ENCODE measurements at places on chromosomes 11 and 22.

DNA sequence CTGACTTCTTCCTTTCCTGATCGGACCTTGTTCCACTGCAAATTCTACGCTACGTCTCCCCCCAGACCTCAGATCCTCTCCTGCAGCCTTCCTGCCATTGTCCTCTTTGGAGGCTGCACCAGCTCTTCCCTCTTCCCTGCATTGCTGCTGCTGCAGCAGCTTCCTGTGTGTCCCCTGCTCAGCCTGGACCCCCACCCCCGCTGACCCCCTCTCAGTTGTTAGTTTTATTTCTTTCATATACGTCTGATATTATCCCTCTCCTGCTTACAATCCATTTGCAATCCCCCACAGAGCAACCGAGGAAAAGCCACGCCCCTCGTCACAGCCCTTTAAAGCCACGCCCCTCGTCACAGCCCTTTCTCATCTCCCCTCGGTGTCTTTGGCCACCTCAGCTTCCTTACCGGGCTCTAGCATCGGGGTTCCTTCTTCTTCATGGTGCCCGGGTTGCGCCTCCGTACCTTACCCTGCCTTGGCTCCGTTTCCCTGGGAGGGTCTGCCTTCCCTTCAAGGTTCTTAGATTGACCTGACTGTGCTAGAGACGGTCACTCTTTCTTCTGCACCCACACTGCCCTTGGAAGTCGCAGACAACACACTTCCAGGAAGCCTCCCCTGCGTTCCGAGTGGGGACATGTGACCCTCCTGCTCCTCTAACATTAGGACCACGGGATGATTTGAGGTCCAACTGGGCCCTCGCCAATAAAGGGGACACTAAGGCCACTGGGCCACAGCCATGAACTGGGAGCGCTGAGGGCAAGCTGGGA, 4.8 kb downstream of the MRGPRG start:
- DNase-seq: no peak

DNA sequence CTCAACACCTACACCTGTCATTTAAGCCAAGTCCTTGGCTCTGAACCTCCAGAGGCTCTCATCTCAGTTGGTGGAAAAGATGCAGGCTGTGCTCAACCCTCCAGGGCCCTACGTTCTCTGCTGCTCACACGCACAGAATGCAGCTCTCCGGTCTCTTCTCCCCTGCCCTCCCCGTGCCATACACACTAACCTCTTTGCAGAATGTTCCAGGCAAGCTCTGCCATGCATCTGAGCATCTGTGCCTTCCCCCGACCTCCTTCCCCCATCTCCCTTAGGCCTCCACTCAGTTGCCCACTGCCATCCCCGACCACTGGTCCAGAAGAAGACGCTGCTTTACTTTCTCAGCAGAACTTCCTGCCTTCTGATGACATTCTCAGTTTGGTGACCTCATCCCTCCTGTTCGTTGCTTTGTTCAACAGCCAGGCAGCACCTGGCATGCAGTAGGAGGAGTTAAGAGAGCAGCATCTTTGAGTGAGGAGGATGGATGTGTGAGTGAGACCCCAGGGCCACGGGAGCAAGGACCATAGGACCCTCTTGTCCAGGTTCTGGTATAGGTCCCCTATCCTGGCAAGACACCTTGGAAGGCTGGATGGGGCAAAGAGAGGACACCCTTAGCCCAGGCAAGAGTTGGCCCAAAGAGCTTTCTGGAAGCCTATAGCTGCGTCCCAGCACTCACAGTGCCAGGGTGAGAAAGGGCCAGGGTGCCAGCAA, 598.0 kb downstream of the BRD1 start:
- no peak for DNase-seq

- no peak for DNase-seq
Observed at GRCh38 chr11:81432333-81432732, 1301.3 kb downstream of the FAM181B start.

GRCh38 chr11:17013548-17014320, 480 bp downstream of the PLEKHA7 start:
- DNase-seq: peak; percentile 9

GRCh38 chr11:45208135-45208534, 61.7 kb downstream of the PRDM11 start:
- no peak for DNase-seq

GRCh38 chr11:116927163-116927974, 89.9 kb upstream of the APOA1 start:
- DNase-seq: peak; percentile 13

- DNase-seq: no peak
Observed at GRCh38 chr11:61833471-61833870, 5.4 kb downstream of the FADS2 start.
